ENCODE measurements at places on chromosomes 13 and 19. TPM values are rescaled to one million over a fixed set of nuclear protein-coding genes. Genes with fewer than 3 reads are reported as not detected.

GRCh38 chr13:80830431-80830830, 489.5 kb upstream of the SPRY2 start:
- DNase-seq: no peak

DNA sequence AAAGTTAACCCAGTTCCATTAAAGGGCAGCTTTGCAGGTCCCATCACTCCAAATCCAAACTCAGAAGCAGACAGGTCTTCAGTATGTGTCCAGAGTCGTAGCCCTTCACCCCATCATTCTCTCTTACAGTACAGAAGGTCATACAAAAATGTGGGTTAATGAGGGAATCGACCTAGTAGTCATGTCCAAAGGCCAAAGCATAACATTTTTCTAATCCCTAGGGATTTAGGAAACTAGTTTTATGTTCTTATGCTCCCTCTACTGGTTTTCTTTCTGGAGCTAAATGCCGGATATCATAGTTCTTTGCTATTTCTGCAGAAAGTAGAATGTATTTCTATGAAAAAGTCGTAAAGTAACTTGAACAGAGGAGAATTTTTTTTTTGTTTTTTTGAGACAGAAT, 72.2 kb downstream of the DHRS12 start:
- DNase-seq: no peak

DNA sequence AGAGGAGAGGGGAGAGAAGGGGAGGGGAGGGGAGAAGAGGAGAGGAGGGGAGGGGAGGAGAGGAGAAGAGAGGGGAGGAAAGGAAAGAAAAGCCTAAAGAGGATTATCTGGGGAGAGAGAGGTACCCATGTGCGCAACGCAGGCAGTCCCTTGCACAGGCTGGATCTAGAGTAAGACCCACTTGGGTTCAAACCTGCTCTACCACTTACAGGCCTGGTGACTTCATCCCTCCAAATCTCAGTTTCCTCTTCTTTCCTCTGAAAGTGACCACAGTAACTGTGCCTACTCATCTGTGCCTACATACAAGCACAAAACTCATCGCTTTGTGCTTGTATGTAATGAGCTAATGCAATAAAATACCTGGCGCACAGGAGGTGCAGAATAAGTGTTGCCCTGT, 732 bp upstream of the MAP1S start:
- DNase-seq: no peak

GRCh38 chr13:101942038-101942437, 459.8 kb downstream of the FGF14 start:
- no peak for DNase-seq

DNA sequence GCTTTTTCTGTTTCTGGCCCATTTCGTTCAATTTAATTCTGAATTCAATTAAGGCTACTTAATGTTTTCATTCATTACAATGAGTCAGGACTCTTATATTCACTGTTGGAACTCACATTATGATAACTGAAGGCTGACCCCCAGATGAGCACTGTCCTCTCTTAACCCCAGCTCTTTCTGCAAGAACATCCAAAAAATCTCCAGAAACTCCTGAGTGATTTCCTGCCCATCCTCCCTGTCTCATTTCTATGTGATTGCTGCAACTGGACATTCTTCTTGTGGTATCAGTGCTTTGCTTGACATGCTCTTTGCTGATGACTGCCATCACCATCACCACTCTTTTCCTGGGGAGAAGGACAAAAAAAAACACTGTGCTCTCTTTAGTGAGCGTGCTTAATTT, 240.3 kb downstream of the SPRY2 start:
- no peak for DNase-seq

- no peak for DNase-seq
These were observed 377.0 kb downstream of the OLFM4 start for GRCh38 chr13:53405616-53406015.

GRCh38 chr19:17225053-17225452, 973 bp upstream of the OCEL1 start:
- no peak for DNase-seq

DNA sequence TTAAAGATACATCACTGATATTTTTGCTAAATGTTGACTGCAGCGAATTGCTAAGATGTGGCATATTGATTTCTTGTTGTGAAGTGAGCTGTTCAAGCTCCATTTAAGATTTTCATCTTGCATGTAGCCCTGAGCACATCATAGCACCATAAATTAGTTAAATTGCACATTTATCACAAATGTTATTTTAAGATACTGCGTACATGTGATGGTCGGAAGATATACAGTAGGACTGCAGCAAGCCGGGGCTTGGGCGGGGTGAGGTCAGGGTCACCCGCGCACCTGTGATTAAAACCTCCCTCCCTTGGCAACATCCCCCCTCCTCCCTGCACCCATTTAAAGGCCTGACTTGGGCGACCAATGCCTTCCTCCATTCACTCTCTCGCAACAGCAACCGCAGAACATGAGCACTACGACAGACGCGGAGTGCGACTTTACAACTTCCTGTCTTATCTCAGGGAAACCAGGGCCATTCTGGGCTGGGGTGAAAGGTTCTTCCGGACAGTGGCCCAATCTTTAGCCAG, 76.6 kb downstream of the TSHZ3 start:
- DNase-seq: no peak

- no peak for DNase-seq
These were observed 16.0 kb downstream of the DPRX start for GRCh38 chr19:53647792-53648191.

DNA sequence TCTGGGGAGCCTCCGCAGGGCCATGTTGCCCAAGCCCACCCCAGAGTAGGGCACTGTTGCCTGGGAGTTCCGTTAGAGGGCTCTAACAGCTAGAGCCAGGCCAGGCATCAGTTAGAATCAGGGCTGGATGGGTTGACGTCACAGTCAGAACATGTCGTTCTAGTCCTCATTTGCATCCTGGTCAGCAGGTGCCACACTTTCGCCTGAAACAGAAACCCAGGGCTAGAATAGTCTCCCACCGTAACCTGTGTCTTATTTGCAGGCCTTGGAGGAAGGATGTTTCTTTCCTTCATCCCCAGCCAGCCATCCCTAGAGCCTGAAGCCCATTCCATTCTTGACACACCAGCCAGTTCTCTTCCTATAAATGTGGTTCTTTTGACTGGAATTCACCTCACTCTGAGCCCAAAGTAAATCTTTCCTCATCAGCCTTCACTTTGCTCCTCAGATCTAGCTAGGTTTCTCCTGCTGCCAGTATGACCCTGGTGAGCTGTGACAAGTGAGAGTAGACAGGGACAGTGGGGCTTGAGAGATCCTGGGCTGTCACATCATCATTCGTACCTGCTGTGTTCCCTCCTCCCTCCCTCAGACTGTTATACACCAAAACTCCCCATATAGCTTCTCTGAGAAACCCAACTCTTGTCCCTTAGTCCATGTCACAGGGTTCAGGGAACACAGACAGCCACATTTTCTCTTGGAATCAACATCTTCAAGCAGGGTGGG, 12.2 kb upstream of the CCDC97 start:
- no peak for DNase-seq

DNA sequence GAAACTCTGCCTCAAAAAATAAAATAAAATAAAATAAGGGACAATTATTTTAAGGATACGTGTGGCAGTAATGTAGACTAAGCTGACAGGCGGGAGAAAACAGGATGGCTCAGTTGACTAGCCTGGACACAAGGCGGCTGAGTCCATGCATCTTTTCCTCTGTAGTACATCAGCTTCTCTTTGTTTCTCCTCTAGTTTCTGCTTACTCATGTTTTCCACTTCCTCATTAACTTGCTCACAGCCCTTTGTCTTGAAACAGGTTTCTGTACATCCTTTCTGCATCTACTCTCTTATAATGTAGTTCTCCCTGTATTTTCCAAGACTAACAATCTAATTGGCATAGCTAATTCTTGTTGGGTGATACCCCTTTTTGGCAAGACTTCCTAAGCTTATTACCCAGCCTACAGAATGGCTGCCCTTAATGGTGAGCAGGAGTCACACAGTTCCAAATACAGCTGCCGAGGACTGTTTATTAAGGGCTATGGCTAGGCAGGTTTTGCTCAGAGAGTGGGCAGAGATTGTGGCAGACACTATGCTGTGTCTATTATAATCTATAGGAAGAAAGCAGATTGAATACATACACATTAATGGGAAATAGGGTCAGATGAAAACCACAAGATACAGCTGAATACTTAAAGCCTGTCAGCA, 58.7 kb upstream of the KLF5 start:
- no peak for DNase-seq

- no peak for DNase-seq
These were observed 132.9 kb downstream of the SLITRK6 start for GRCh38 chr13:85666356-85666755.

- DNase-seq: no peak
These were observed 4.9 kb upstream of the GIPC3 start for GRCh38 chr19:3580156-3580934.

DNA sequence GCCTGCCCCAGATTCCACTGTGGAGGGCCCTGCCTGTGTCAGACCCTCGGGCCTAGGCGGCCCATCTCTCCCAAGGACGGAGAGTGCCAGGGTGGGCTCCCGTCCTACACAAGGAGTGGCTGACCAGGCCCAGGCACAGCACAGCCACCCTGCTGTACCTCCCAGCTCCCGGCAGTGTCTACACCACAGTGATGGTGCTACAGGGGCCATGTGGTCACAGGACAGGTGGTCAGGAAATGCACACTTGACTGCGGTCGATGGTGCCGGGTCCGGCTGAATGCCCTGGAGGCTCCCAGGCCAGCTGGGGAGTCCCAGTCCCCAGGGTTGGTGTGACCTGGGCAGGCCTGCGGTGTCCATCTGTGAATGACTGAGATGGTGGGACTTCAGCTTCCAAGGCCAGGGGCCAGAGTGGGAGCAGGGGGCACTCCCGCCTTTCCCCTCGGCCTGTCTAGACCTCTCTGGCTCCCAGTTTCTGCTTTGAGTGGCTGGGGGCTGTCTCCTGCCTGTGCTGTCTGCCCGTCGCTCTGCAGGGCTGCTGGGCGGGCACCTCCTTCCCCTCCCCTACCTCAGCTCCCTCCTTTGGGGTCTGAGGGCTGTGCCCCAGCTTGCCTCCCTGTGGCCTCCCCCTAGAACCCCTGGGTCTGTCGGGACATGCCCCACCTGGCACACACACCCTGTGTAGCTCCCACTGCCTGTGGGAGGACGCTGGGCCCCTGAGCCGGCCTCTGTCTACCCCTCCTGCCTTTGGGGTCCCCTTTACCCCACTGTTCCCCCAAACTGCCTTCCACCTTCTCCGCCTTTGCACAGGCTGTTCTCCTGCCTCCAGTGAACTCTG, 12.5 kb downstream of the DDA1 start:
- no peak for DNase-seq

DNA sequence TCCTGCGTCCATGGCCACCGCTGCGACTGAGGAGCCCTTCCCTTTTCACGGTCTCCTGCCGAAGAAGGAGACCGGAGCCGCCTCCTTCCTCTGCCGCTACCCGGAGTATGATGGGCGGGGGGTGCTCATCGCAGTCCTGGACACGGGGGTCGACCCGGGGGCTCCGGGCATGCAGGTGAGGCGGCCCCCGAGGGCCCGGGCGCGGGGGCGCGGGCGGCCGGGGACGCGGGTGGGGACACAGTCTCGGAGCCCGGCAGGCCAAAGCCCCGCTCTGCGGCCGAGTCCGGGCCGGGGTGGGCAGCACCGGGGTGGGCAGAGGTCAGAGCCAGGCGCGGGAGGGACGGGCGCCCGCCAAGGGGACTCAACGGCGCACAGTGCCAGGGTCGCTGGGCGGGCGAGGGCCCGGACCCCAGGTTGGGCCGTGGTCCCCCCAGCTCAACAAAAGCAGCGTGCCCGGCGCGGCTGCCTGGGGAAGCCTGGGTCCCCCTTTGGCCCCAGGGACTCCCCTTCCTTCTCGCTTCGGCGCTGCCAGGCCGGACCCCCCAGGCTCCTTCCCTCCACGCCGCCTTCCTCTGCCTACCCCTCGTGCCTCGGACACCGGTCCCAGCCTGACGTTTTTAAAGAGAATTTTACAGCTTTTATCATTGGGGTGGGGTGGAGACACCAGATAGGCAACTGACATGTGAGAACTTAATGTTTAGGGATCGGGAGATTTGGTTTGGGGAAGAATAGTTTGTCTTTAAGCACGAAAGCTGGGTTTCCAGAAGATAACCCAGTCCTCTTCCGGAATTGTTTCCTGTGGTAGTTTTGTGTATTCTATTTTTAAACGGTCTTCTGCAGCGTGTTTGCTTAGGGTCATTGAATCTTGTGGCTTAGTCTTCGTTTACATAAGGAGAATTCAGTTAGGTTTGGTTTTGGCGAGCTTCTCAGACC, 509 bp downstream of the TPP2 start:
- DNase-seq: no peak

DNA sequence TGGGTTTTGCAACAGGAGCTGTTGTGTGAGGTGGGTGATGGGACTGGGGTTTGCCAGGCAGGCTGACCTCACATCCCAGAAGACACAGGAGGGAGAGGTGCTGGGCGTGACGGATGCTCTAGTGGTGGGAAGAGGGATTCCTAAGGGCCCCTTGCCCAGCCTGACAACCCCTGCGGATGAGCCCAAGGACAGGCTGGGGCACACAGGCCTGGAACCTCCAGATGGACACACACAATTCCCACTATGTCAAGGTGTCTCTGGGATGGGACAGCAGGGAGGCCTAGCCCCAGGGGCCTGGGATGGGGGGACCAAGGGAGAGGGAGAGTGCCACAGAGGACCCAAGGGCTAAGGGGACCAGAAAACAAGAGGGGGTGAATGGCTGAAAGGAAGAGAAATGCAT, 191.5 kb downstream of the ZNF536 start:
- DNase-seq: no peak

GRCh38 chr19:13995017-13995728, 10.9 kb downstream of the RFX1 start:
- DNase-seq: no peak

DNA sequence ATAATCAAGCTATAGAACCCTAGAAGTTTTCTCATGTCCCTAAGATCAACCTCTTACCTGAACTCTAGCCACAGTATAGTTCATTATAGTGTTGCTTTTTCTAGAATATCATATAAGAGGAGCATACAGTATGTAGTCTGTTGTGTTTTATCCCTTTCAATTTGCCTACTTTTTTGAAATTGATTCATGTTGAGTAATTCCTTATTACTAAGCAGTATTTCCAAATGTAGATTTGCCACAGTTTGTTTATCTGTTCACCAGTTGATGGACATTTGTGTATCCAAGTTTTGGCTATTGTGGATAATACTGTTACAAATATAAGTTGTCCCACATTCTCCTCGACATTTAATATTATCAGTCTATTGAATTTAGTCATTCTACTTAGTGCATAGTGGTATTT, 138.0 kb downstream of the LMO7 start:
- no peak for DNase-seq

DNA sequence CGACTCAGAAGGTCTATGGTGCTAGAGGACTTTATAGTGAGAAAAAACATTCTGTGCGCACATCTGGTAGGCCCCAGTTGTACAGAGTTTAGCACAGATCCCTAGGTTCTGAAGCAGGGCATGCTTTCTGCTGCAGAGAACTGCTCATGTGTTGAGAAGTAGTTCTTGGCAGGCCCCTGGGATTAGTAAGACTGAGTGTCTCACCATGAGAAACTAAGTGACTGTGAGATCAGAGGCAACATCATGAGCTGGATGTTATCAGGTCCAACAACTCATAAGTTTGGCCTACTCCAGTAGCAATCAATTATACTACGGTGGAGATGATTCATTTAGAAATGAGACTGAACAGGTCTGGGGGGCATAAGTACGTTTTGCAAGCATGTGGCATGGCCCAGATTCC, 507.4 kb upstream of the KLF12 start:
- DNase-seq: no peak

SIGLEC9 gene
- 0.77 TPM for total RNA-seq

LILRB1 gene
- total RNA-seq: 0.68 TPM

CPB2 gene
- 0.85 TPM for total RNA-seq

DIAPH3 gene
- 2.4 TPM for total RNA-seq

POLR1G gene
- total RNA-seq: 6.6 TPM

PTGIR gene
- not detected for total RNA-seq

LRRC8E gene
- total RNA-seq: 11.7 TPM

ATP8B3 gene
- 4.7 TPM for total RNA-seq

SAFB2 gene
- total RNA-seq: 37.8 TPM

COG3 gene
- 76.0 TPM for total RNA-seq

RETN gene
- total RNA-seq: not detected

ITPKC gene
- 44.5 TPM for total RNA-seq
